Frontal cortex (tissue), 4 donors: ENCODE measurements at places on chromosomes 3 and 15.

GRCh38 chr3:143628971-143629370 lies 219.3 kb downstream of the SLC9A9 start:
- no peak for DNase-seq

DNA sequence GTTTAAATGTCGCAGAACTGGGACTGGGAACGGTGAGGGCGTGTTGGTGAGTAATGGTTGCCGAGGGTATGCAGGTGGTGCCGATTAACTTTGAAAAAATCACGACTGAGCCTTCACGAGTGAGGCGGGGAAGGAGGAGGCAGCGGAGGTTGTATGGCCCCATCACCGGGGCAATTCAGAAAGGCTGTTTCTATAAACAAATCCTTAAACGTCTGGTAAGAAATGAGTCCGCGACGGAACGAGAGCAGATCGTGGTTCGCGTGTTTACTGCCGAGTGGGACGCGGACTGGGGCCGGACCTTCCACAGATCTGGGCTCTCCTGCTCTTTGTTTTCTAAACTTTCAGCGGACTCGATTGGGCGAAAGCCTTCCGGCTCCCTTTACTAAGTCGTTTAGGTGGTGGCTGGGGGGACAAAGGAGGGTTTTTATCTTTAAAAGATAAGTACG lies 2.7 kb downstream of the IGF1R start:
- no peak for DNase-seq

DNA sequence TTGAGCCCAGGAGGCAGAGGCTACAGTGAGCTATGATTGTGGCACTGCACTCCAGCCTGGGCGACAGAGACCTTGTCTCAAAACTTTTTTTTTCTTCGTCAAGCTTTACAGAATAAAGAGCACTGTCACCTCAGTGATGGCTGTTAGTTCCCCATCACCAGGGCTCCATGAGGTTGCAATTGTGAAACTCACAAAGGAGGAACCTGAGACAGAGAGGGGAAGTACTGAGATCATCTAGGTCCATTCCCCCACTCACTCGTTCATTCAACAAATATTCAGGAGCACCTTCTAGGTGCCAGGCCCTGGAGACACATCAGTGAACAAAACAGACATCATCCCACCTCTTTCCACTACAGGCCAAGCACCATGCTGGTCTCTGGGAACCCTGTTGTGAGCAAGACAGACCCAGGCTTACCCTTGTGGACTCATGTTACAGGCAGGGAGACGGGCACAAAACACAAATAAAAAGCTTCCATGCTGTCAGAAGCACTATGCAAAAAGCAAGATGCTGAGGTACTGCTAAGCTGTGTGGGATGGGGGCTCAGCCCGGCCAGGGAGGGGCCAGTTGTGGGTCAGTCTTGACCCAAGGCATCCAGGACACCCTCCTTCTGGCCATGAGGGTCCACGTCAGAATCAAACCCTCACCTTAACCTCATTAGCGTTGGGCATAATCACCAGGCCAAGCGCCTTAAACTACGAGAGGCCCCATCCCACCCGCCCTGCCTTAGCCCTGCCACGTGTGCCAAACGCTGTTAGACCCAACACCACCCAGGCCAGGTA lies 2.1 kb upstream of the RHO start:
- DNase-seq: no peak

GRCh38 chr15:90354986-90355385 lies 2.9 kb downstream of the ZNF774 start:
- DNase-seq: no peak

DNA sequence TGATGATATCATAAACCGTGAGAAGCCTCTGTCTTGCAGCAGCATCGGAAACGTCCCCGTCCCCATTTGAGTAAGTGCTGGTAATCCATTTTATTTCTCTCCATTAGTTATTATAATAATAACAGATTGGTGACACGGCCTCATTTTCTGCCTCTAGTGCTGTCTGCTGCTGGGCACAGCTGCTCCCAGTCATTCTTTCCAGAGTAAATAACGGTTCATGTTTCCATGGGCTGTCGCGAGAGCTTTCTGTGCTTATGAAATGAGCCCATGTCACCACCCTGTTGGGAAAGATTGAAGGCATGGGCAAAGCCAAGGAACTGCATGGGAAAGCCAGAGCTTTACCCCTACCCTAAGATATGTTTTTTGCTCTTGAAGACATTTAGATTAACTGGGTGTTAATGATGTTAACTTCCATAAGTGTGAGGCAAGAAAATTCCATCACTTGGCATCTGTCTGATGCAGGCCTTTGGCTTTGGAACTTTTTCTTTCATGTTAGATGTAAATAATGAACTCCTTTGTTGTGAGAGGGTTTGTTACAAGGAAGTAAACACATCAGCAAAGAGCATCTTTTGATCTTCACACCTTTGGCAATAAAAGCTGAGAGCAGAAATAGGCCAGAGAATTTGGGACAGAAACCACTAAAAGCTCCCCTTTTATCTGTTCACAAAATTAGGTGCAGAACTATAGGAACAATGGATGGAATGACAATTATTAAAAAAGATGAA lies 141.8 kb downstream of the FILIP1L start:
- DNase-seq: no peak

DNA sequence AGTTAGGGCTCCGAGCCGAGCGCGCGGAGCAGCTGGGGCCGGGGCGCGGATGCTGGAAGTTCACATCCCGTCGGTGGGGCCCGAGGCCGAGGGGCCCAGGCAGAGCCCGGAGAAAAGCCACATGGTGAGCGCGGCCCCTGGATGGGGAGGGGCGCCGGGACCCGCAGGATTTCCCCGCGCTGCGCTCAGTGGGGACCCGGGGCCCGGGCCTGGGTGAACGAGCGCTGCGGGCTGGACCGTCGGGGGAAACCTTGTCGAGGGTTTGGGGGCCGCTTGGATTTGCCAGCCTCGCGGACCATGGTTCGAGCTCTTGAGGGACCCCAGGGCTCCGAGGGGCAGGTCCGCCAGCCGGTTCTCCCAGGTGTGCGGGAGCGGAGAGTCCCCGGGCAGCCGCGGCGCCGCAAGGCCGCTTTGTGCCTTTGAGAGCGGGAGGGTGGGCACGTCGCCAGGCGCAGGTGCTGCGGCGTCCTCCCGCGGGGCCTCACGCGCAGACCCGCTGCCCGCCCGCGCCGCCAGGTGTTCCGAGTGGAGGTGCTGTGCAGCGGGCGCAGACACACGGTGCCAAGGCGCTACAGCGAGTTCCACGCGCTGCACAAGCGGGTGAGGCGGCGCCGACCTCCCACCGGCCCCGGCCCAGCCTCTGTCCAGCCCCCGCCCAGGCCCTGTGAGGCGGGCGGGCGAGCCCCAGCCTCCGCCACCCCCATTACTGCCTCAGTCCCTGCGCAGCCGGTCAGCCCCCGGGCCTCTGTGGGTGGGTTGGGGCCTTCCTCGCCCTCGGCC lies at the start of gene SNX22:
SNX22 (plus strand) TSS at position 5 of the 780 bp plus-strand sequence; CDS start at position 50, 45 bp downstream.
- DNase-seq: no peak

DNA sequence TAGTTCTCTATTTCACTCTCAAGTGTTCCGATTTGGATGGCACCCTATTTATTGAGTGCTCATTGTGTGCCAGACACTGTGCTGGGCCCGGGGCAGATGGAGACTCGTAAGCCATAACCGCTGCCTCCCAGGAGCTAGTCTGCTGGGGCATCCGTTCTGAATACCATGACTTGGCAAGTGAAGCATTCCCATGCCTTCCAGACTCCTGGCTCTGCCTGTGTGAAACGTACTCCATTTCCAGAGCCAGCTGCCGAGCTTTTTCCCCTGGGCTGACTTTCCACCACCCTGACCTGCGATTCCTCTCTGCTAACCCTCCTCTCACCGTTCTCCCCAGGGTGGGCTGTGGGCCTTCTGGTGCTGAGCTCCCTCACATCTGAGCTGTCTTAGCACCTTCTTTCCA lies 303.1 kb upstream of the CTDSPL start:
- no peak for DNase-seq

GRCh38 chr3:178310949-178311348 lies 225.3 kb upstream of the KCNMB2 start:
- no peak for DNase-seq

DNA sequence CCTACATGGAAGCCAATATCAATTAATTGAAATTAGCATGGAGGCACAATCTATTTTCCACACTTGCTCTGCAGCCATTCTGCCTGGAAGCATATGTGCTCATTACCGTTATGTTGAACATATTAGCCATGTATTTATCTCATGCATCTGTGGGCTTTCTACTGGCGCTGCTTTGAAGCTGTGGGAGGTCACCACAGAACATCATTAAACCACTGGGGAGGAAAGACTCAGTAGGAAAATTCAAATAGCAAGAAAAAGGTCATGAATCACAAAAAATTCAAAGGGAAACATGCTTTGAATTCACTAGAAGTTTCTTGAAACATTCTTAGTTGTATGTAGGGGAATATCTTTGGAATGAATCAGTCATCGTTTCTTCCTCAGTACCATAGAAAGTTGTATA lies 652.5 kb downstream of the EDEM1 start:
- DNase-seq: no peak

DNA sequence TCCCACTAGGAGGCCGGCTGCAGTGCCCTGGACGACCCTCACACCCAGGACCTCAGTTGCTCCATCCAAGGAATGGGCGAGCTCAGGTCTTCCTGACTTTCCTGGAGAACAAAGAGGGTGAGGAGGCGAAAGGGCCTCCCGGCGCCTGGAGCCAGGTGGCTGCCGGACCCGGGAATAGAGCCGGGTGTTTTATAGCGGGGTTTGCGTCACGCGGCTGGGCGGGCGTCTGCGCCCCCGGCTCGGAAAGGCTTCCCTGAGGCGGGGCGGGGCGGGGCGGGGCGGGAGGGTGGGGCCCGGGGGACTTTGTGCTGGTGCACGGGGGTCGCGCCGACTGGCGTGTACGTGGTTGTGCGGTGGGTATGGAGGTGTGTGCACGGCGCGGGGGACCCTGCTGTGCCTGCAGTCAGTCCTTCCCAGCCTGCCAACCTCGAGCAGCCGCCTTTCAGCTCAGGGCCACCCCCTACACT lies 4.6 kb upstream of the PRKCD start:
- DNase-seq: no peak

- DNase-seq: no peak
These were observed 2.9 kb upstream of the RBM6 start for GRCh38 chr3:49937090-49937489.

- peak; percentile 1 for DNase-seq
These were observed 9.9 kb downstream of the GRM2 start for GRCh38 chr3:51716805-51717204.

GRCh38 chr3:179811321-179812095 lies 158.7 kb downstream of the USP13 start:
- peak; percentile 6 for DNase-seq

DNA sequence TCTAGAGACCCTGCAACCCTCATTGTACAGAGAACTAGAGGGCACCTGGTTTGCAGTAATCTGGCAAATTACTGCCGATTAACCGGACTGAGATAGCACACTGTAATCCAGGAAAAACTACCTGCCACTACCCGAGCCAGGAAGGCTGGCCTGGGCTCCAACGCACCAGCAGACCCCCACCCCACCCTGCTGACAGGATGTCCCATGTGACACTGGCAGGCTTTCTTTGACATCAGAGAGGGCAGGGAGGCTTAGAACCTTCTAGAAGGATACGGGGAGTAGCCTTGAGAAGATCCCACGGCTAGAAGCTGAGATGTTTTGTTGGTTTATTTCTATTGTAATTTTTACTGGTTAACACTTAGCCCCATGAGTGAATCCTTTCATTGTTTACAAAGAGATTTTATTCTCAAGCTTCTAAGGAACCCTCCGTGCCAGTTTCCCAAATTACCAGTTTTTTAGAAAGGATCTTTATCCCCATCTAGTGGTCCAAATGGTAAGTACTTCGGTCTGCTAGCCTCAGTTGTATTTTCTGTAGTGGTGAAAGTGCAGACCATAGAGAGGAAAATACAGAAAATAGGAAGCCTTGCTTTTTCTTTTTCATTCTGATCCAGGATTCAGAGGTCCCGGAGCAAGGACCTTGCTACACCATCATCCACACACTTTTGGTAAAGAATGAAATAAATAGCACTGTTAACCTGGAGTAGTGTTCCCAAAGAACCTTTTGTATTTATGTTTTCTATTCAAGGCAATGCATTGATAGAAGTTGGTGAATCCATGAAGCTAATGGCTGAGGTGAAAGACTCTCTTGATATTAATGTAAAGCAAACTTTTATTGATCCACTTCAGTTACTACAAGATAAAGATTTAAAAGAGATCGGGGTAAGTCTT lies 81.9 kb upstream of the ADAMTSL3 start:
- DNase-seq: peak; percentile 19

DNA sequence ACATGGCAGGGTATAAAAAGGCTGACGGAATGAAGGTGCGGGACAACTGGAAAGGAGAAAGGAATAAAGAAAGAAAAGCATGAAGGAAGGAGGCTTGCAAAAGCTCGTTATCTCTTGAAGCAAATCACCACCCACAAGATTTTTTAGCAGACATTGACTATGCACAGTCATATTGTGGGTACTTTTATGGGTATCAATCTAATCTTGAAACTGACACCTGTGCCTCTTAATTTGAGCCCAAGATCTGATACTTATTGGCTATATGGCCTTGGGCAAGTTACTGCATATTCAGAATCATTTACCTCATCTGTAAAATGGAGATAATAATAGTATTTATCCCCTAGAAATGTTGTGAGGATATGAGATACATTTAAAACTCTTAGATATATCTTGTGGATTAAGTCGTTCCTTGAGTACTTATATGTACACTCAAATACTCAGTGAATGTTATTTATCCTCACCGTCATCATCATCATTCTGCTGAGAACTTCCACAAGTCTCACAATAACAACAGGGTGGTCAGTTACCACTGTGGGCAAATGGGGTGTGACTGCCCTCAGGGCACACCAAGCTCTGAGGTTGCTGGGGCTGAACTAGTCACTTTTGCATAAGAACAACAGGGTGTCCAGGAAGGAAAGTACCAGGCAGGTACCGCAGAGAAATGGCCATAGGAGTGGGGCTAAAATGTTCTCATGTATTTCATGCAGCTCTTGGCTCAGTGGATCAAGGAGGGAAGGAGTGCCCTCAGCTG lies 266.1 kb downstream of the SLC9A9 start:
- no peak for DNase-seq

GRCh38 chr15:95937128-95937528 lies 393.4 kb upstream of the NR2F2 start:
- DNase-seq: no peak

GRCh38 chr15:48385031-48385830 lies 54.0 kb downstream of the DUT start:
- no peak for DNase-seq

DNA sequence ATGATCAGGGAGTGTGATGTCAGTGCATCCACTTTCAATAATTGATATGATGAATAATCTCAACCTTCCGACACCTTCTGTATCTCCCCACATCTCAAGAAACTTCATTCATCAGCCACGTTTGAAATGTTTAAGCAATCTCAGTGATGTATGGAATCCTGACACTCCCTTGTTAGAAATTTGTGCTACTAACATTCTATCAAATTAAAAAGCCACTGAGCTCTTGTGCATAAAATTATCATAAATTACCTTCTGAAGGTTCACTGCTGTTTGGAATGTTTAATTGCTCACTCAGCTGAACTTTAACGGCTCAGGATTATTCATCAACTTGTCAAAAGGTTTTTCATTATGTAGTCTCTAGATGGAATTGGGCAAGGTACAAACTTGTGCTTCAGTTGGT lies 108.4 kb upstream of the DPH6 start:
- no peak for DNase-seq

DNA sequence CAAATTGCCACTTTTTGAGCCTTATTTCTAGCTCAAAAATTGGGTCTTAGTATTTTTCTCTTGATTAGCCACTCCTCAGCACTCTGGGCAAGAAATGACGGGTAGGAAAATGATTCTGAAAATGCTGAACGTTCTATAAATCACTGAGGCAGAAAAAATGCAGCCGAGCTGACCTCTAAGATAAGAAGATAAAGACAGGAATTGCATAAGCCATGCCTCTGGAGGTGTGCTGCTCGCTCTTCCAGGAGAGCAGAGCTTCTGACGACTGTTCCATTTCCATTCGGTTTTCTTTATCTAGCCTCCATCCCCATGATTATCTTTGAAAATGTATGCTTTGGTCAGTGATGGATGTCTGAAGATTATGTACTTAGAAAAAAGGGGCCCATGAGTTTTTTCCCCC lies 558.8 kb upstream of the ADAMTS9 start:
- no peak for DNase-seq
